SK-N-SH treated with all-trans-retinoic acid at 6 μM for 48 hours (cell line): ENCODE measurements at places on chromosomes 12 and 14.

DNA sequence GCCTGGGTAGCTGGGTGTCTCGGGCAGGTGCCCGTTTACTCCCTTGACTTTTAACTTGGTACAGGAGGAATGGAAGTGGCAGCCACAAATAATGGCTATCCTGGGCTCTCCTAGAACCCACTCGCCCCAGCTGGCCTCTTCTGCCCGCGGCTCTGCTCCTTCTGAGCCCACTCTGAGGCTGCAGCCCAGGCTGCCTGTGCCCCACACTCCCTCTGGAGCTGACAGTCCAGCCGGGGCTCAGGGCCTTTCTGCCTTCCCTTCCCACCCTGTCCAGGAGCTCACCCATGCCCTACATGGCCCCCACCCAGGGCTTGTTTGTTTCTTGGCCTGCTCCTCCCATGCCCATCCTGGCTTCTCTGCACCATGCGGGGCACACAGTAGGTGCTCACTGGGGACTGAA, 15.6 kb downstream of the ZNF839 start:
- ATAC-seq: no peak

- peak; percentile 95 for ATAC-seq
Measured at GRCh38 chr14:36070031-36070719, 106.3 kb downstream of the PTCSC3 start.

DNA sequence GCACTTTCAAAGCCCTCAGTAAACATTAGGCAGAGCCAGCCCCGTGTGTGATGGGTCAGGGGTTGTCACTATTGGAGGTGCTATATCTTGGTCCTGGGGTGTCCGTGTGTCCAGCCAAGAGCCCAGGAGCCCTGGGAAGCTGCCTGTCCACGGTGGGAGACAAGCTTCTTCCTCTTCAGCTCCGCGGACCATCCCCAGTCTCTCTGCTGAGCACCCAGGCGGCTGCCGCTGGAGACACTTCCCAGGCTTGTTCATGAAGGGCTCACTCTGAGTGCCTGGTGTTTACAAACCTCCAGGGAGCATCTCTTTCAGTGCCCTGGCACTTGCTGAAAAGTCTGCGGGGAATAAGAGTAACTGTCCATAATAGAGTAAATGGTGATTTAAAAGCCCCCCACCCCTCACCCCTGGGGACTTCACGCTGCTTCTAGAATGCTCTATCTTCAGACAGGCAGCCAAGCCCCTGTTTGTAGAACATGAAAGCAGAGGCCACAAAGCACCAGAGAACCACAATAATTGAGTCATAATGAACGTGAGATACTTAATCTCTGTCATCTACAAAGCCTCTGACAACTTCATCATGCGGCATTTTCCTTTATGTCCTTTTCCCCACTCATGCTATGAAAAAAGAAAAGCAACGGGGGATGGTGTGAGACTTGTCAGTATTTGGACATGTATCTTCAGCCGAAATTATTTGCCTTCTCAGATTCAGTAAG, 178.6 kb downstream of the TMEM132C start:
- ATAC-seq: no peak

DNA sequence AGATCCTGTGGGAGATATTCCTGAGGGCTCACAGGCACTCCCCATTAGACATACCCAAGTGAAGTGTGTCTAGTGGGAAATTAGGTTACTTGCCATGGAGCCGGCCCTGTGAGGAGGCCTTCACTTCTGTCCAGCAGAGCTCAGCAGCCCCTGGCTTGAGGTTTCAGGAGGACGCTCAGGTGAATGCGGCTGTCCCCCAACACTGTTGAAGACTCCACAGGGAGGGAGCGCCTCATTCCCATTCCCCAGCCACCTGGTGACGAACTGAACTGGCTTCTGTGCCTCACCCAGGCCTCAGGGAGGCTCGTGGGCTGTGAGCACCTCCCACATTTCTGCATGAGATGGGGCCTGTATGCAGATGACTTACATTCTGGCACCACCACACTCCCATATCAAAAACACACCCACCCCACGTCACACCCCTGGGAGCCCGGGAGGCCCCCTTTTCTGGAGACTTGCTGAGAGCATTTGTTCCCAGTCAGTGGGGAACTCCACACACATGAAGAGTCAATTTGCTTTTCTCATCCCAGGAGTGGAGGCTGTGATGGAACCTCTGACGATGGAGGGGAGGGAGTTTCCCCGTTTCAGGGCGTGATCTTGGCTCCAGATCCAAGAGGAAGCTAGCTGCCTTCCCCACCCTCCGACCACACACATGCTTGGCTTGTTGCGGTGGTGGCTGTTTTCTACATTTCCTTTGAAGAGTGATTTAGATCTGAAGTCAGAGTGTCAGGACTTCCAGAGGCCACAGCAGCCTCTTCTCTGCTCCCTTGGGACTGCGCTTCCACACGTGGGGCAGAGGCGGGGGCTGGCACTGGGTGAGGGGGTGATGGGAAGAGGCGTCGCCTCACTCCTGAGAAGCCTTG, 120.7 kb downstream of the ADGRD1 start:
- ATAC-seq: no peak

- ATAC-seq: no peak
Measured at GRCh38 chr14:31876741-31877140, 200.4 kb upstream of the ARHGAP5 start.

GRCh38 chr12:57418255-57418654, 12.6 kb downstream of the R3HDM2 start:
- ATAC-seq: no peak

DNA sequence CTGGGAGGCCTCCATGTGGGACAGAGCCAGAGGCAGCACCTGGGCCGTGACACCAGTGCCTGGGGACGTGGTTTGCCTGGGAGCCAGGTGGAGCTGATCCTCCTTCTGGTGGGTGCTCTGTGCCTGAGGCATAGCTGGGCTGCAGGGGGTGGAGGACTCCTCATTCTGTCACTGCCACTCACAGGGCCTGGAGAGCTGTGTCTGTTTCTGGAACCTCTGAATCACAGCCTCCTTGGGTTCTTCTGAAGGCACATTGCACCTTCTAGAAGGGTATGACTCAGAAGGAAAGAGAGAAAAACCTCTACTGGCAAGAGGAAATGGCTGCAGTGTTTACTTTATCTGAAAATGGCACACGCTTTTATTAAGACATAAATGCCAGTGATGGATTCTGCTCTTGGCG, 659.8 kb downstream of the VRK1 start:
- ATAC-seq: no peak

DNA sequence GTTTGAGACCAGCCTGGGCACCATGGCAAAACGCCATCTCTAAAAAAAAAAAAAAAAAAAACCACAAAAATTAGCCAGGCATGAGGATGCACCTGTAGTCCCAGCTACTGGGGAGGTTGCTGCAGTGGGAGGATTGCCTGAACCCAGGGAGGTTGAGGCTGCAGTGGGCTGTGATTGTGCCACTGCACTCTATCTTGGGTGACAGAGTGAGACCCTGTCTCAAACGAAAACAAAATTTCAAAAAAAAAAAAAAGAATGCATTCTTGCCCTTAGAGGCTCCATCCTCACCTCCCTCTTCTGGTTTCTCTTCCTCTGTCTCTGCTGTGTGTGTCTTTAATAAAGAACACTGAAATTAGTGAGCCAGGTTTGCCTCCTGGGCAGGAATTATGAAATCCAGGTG, 107.8 kb downstream of the VCPKMT start:
- no peak for ATAC-seq

- no peak for ATAC-seq
Measured at GRCh38 chr14:56212521-56212920, 94.3 kb downstream of the PELI2 start.

DNA sequence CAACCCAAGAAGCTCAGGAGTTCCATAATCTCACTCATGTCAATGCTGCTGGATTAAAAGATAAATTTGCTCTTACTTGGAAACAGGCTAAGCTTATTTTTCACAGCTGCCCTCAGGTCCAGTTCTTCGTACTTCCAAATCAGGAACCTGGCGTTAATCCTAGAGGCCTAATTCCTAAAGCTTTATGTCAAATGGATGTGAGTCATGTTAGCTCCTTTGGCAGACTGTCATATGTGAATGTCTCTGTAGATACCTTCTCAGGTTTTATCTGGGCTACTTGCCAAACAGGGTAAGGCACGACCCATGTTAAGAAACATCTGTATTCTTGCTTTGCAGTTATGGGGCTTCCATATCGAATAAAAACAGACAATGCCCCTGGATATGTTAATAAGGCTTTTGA, 504.6 kb downstream of the ALG10 start:
- no peak for ATAC-seq

GRCh38 chr12:31207799-31208465, 118.0 kb downstream of the SINHCAF start:
- no peak for ATAC-seq

DNA sequence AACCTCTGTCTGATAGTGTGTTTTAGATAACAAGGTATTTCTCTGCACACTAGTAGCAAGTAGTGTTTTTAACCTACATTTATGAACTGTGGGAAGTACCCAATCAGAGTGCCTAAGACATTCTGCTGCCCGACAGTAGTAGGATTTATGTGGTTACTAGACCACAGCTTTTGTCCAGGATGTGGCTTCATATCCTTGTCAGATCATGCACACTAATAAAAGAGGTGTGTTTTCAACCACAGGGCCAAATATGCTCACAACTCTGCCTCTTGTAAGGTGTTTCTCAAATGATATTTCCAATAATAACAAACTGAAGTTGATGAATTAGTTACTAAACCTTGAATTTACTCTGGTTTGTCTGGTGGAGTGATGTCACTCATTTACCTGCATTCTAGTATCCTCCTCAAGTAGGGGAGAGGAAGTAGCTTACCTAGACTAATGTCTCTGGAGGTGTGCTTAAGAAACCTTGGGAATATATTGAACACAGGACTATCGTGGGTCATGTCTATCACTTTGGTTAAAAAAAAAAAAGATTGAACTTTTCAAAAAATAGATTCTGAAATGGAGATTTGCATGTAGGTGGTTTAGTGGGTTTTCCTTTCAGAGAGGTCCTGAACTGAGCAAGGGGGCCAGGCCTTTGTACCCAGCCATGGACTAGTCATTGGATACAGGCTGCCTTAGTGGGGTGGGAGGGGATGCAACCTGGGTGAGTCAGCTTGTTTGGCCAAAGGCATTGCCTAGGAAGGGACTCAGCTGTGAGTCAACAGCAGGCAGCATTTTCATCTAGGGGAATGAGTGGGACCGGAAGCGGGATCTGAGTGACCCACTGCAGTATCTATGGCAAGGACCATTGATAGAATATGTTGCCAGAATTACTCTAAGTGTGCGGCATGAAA, 14.1 kb downstream of the FBXW8 start:
- ATAC-seq: peak; percentile 89

GRCh38 chr14:50347521-50347920, 35.4 kb downstream of the DMAC2L start:
- no peak for ATAC-seq

- no peak for ATAC-seq
Measured at GRCh38 chr12:53094394-53094787, 3.1 kb upstream of the IGFBP6 start.

DNA sequence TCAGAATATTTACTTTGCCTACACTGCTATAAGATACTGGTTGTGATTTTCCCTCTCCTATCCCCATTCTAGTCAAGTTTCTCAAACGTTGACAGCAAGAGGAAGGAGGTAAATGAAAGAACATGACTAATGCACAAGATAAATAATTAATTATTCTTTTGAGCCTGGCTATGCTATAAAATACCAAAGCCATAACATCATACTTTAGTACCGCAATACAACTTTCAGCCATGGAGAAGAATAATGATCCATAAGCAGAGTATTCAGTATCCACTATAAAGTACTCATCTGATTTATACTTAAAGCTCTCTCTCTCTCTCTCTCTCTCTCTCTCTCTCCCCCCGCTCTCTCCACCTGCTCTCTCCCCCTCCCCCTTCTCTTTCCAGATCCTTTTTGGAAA, 41.3 kb downstream of the TDG start:
- ATAC-seq: peak; percentile 85

DNA sequence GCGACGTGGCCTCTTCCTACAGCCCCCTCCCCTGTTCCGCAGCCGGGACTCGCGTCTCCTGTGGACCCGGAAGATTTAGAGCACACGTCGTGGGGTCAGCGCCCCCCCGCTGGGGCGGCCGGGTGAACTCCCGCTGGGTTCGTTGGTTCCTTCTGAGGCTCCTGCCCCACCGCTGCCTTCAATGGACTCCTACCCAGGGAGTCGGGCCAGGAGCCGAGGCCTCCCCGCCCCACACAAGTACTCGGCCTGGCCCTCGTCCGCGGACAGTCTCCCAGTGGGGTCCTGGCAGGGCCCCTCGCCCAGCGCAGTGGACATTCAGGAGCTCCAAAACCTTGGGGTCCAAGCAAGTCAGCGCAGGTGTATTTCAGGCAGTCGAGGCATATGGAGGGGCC, 1.2 kb downstream of the MMP17 start:
- peak; percentile 6; the same call in 2 of the 3 replicates for ATAC-seq
